ENCODE measurements at places on chromosomes 5 and 9.

DNA sequence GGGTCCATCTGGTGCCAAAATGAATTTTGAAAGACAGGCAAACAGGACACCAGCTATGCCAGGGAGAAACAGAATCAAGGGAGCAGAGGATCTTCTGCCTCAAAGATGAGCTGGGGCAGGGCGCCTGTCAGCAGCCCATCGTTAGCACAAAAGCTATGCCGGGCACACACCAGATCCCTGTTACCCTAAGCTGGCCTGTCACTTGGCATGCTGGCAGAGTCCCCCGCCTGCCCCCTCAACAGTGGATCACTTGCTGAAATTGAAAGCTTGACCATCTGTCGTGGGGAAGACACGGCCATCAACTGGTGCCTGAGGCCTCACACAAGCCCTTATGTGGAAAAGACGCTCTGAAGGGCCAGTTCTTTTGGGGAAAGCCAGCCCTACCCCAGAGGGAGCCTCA lies 256.4 kb downstream of the EBF1 start:
- no peak for DNase-seq

- DNase-seq = no peak
These were observed 70.3 kb downstream of the RIGI start for GRCh38 chr9:32455738-32456137.

DNA sequence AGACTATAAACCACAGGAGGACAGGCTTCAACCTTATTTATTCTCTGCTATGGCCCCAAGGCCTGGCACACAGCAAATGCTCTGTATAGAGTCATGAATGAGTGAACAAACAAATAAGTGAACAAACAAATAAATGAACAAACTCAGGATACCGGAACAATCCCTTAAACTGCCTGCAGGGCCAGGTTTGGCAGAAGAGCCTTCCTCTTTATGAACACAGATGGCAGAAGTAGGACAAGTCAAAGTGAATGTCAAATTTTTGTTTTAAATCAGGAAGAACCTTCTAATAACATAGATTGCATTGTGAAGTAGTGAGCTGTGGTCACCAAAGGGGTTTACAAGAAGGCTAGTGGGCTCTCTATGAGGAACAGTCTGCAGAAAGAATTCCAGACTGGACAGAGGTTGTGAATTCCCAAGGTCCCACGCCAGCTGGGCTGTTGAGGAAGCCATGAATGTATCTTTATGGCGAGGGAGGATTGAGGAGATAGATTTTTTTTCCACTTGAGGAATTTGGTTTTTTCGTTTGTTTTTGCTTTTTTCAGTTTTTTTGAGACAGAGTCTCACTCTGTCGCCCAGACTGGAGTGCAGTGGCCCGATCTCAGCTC lies 30.3 kb upstream of the STING1 start:
- DNase-seq = no peak

- DNase-seq = no peak
These were observed 408.0 kb downstream of the CTNND2 start for GRCh38 chr5:11496137-11496719.

- DNase-seq = peak; percentile 19
These were observed 36.4 kb downstream of the GGTA1 start for GRCh38 chr9:121463026-121463807.

GRCh38 chr9:27059907-27060306 lies 49.1 kb upstream of the TEK start:
- no peak for DNase-seq

DNA sequence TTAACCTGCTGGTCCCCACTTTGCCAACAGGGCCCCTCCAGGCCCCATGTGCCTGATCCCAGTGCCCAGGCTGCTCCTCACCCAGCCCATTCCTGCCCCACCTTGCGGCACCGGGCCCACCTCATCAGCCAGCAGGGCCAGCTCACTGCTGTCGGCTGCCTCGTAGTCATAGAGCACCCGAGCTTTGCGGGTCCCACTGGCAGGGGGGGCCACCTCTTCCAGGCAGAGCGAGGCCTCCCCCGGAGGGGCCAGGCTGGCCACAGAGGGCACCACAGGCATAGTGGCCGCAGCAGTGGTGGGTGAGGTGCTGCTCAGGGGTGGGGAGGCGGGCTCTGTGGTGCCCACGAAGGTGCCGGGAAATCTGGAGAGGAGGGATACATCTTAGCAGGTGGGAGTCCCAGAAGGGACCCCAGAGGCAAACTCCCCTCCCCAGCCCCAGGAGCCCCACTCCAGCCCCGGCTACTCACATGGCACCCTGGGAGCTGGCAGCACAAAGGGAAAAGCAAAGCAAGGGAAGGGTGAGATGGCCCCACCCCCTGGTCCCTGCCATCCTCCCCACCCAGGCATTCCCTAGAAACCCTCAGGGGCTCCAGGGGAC lies 19.0 kb downstream of the SH3GLB2 start:
- DNase-seq = no peak

DNA sequence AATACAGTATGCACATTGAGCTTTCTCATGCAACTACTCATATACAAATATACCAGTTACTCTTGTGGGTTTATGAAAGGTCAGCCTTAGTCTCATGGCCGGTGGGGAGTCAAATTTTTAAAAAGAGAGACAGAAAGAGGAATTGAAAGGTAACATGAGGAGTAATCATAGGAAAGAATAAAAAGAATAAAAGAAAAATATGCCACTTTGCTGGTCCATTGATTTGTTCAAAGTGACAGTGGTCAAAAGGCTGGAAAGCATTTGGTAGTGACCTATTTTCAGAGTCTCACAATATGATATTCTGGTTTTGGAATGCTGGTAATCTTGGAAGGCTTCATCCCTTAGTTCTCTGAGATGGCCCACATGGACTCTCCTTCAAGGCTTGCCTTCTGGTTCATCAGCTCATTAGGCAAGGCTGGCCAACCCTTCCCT lies 67.0 kb downstream of the ZNF366 start:
- no peak for DNase-seq

- no peak for DNase-seq
These were observed 196.8 kb downstream of the PRDM9 start for GRCh38 chr5:23703940-23704855.

- DNase-seq = no peak
These were observed 65.0 kb downstream of the ST8SIA4 start for GRCh38 chr5:100838048-100838473.

- DNase-seq = peak; percentile 17
These were observed 27.6 kb downstream of the ZNF622 start for GRCh38 chr5:16437977-16438376.

- no peak for DNase-seq
These were observed 14.0 kb downstream of the PRKAA1 start for GRCh38 chr5:40784027-40784653.

GRCh38 chr5:113043491-113043931 lies 66.9 kb downstream of the DCP2 start:
- DNase-seq = no peak

- no peak for DNase-seq
These were observed 168.2 kb downstream of the ZDHHC21 start for GRCh38 chr9:14524873-14525515.

DNA sequence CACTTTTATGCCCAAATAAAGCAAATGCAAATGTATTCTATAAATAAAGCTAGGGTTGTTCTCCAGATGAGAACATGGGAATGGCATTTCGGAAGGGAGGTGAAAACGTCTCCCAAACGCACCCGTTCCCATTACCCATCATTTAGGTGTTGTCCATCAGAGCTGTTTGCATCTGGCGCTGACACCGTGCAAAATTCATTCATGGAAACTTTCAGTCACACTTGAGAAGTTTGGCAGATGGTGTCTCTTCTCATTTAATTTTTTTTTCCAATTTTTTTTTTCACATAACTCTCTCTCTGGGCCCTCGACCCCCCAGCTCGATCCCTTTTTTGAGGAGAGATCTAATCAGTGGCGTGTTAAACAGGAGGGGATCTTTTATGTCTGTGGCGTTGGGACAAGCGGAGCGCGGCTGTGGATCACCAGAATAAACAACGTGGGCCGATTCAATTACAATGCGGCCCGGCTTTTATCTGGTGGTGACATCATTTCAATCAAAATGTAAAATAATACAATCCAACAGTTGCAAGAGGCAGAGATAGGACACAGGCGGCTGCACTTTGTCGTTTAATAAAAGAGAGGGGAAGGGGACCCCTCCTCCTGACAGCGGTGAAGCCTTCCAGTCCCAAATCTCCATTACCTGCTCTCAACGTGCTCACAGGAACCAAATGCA lies 246.1 kb upstream of the IRX4 start:
- no peak for DNase-seq

GRCh38 chr5:150544611-150545219 lies 36.8 kb downstream of the NDST1 start:
- peak; percentile 53 for DNase-seq

- peak; percentile 55 for DNase-seq
These were observed 831 bp downstream of the RMRP start for GRCh38 chr9:35656831-35657545.

- peak; percentile 91 for DNase-seq
These were observed 380.8 kb upstream of the RFX3 start for GRCh38 chr9:3906437-3907213.

DNA sequence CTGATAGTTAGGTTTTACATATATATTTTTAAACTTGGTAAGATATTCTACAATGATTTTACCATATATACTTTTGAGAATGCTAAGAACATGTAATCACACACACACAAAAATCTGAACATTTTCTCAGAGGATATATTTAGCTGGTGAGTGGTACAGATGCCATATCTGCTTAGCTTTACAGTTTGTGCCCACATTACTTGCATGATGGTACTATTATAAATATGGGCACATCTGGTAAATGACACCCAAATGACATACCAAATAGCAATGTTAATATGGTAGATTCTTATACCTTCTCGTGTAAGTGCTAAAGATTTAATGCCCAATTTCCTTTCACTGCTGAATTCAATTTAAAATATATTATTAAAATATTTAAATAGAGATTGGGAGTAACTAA lies 56.6 kb downstream of the LSM11 start:
- DNase-seq = no peak

- DNase-seq = peak; percentile 85
These were observed 54.7 kb downstream of the TNC start for GRCh38 chr9:115063058-115063845.

DNA sequence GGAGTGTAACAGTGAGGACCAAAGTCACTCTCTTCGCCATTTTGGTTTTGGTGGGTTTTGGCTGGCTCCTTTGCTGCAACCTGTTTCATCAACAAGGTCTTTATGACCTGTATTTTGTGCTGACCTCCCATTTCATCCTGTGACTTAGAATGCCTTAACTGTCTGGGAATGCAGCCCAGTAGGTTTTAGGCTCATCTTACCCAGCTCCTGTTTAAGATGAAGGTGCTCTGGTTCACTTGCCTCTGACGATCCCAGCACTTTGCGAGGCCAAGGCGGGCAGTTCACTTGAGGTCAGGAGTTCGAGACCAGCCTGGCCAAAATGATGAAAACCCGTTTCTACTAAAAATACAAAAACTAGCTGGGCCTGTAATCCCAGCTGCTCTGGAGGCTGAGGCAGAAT lies 1.8 kb upstream of the CKS2 start:
- no peak for DNase-seq

DNA sequence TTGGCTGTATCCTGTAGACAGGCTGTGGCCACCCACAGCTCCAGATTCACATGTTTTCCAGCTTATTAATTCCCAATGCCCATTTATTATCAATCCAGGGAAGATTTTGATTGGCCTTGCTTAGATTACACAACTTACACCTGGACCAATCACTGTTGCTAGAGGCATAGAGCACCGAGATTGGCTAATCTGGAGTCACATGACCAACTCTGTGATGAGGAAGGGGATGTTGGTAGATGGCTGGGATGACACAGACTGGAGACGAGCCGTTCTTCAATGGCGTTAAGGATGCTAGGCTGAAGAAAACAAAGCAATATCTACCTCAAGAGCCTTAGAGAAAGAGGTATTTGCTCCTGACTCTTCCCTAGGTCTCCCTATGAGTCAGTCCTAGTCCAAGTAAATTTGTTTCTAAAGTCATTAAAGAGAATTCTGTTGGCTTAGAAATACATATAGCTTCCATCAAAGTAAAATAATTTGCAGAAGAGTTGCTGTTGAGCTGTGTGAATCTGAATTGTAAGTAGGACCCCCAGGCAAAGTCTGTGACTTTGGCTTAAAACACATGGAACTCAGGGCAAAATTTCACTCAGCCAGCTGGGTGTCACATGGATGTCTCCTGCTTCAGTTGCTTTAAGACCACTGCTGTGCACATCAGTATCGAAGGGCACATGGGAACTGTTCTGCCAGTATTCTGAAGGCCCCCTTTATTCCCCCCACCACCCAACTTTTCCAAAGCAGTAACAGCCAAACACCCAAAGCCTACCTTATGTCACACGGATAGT lies 326.4 kb upstream of the KLF4 start:
- peak; percentile 24 for DNase-seq

DNA sequence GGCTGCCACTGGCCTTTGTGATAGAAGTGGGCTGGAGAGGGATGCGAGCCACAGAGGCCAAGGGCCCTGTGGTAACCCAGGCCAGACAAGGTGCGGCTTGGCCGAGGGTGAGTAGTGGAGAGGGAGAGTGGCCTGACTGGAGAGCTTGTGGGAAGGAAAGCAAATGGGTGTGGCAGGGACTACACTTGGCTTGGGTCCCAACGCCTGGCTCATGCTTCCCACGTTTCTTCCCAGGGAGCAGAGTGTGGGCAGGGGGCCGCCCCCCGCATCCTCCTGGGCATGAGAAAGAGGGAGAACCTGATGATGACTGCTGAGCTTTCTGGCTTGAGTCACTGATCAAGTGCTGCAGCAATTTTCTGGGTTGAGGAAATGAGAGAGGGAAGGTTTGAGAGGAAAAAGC lies 95.7 kb downstream of the ANKH start:
- DNase-seq = peak; percentile 94

DNA sequence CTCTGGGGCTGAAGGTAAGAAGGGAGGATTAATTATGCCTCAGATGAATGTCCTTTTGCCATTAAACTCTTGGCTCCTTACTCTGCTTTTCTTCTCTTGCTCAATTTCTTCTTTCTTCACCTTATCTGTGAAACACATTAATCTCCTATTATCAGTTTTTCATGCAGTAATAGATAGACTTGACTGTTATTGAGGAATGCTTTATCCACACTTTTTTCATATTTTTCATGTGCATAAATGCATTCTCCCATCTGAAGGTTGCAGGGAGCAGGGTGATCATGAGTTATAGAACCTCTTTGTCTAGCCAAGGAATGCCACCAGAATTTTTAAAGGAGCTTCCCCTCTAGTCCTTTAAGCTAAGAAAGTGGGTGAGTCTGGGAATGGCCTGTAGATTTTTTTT lies 66.4 kb upstream of the CD180 start:
- DNase-seq = no peak

GRCh38 chr5:179319741-179320281 lies 25.4 kb downstream of the ADAMTS2 start:
- peak; percentile 26 for DNase-seq

Data from RPMI7951 (cell line).